Panc1 (cell line): ENCODE measurements at places on chromosomes 16 and 17. TPM values are rescaled to one million over a fixed set of nuclear protein-coding genes. Genes with fewer than 3 reads are reported as not detected.
A peak's percentile ranks its signal among the peaks of the same experiment; 100 is the strongest.

- DNase-seq: no peak
These were observed 446 bp upstream of the COQ7 start for GRCh38 chr16:19066988-19067348.

The NPIPB9 gene
- 0.90 TPM for total RNA-seq

GRCh38 chr17:11492511-11492910, 105.8 kb upstream of the DNAH9 start:
- DNase-seq: no peak

GRCh38 chr16:85281181-85281580, 168.9 kb upstream of the CIBAR2 start:
- no peak for DNase-seq

DNA sequence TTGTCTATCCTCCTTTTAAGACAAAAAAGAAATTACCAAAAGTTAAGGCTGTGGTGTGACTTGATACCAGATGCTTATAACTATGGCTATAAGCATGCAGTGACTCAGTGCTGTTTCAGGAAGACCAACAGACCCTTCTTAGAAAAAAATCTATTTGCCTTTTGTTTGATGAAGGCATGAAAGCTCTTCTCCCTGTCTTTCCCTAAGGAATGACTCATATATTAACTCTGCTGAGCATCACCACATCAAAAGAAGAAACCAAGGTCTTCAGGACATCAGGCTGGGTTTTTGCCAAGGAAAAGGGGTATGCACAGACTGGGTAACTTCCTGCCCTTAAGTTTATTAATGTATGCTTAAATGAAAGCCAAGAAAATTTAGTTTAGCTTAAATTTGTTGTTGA, 47.1 kb downstream of the VMP1 start:
- DNase-seq: peak; percentile 66

DNA sequence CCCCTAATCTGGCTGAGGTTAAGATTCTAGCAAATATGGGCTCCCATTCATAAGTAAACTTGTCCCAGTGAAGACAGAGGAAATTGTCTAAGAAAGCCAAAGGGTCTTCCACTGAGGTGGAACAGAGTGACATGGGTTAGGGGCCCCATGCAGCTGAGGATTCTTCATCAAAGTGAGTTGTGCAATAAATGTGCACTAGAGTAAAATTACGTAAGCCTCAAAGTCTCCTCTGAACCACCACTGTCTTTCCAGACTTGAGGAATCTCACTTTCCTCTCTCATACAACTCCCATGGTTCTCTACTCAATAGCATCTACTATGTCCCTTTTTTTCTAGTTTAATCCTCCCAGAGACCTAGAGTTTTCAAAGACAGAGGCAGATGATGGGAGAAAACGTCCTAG, 132.4 kb downstream of the CA10 start:
- DNase-seq: no peak

GRCh38 chr17:66776999-66777688, 57.8 kb upstream of the CACNG5 start:
- no peak for DNase-seq

The PRSS53 gene
- total RNA-seq: 3.4 TPM

The PRSS27 gene
- 3.3 TPM for total RNA-seq

DNA sequence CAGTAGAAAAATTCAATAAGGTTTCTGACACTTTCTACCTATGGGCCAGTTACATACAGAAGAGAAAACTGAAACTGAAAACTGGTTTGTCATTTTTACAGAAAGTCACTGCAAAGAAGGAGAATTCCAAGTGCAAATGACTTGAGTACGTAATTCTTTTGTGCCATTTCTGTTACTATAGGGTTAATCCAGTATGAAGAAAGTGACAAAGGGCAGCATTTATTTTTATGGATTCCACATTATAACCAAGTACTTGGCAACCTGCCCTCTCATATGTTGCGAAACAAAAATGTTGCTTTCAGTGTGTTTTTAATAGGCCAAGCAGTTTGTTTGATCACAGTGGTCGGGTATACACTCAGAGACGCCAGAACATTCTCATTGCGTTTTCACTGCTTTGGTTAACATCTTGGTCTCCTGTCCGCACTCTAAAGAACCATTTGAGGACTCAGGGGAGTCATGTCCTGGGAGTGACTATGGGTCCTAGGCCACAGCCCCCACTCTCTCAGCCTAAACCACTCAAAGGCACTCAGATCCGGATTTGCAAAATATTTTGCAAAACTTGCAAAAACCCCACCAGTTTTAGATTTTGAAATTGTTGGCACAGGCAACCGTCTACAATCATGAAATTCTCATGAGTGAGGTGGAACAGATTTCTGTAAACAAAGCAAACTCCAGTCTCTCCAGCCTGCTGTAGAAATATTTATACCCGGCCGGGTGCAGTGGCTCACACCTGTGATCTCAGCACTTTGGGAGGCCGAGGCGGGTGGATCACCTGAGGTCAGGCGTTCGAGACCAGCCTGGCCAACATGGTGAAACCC, 15.4 kb upstream of the HELZ start:
- DNase-seq: no peak

GRCh38 chr17:57899822-57900221, 50.0 kb upstream of the MRPS23 start:
- no peak for DNase-seq

The KCNJ16 gene
- total RNA-seq: not detected

The GPR142 gene
- not detected for total RNA-seq

- DNase-seq: no peak
These were observed 4.5 kb downstream of the FTO start for GRCh38 chr16:53708490-53708889.

DNA sequence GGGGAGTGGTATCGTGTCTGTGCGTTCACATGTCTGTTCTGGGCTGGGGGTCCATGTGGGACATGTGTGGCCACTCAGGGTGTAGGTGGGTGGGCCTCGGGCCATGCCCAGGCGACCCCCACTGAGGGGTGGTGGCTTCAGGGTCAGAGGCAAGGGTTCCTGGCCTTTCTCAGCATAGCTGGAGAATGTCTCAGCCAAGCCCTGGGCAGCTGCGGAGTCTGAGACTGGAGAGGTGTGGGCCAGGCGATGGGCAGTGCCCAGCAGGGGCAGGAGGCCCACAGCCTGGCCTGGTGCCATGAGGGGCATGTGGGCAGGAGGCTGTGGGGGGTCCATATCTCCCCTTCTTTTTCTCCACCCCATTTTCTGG, 1.2 kb downstream of the FSCN2 start:
- DNase-seq: no peak

The SCN4A gene
- 0.03 TPM for total RNA-seq

The TMEM238L gene
- total RNA-seq: not detected

- DNase-seq: no peak
These were observed 95.1 kb upstream of the CDH5 start for GRCh38 chr16:66271074-66272060.

The PYDC1 gene
- not detected for total RNA-seq

GRCh38 chr16:89404561-89404960, 85.8 kb downstream of the ANKRD11 start:
- DNase-seq: no peak

The FOXN1 gene
- not detected for total RNA-seq

DNA sequence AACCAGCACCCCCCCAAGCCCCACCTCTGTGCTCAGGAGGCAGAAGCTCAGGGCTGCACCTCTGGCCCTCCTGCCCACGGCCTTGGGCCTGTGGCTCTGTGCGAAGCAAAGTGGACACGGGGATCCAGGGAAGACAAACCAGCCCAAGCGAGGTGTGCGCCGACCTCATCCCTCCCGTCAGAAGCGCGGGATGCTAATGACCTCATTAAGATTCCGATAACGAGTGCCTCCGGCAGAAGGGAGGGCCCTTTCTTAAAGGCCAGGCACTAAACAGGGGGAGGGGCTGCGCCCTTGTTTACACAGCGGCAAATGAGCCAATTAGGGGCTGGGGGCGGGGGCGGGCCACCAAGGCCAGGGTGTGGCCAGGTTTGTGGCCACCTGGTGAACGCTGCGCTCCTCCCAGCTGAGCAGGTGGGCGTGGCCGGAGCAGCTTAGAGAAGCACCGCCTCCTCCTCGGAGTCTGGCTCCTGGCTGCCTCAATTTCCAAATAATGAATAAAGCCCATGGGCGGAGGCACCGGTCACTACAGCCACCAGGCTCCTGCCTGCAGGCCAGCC, 3.2 kb downstream of the CBX4 start:
- DNase-seq: no peak

GRCh38 chr16:27410761-27411160, 8.8 kb downstream of the IL21R start:
- no peak for DNase-seq
